ENCODE measurements at places on chromosomes 3 and 15. TPM values are rescaled to one million over a fixed set of nuclear protein-coding genes. Genes with fewer than 3 reads are reported as not detected.

DNA sequence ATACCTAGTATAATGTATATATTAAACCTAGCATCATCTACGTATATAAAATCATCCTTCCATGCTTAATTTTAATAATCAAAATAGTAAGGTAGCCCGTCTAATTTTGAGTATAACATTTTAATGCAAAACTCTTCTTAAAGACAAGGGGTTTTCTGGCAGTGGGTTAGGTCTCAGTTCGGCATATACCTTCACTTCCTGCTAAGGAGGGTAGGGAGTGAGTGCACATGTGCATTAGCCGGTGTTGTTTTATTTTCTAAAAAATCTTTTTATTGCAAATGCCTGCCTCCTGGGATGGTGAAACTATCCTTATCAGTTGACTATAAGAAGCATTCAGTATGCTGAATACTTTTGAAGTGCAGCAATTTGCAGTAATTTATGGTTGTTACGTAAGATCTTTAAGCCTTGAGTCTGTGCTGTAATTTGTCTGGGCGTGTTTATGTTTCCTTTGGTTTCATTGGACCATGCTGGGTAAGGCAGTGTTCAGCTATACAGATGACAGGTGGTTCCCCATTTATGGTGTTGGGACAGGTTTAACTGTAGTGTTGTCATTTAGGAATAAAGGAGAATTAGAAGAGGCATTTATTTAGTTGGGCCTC, 11.7 kb downstream of the ARHGEF26 start:
- DNase-seq = no peak

- no peak for DNase-seq
Measured at GRCh38 chr15:94972314-94972713, 741.0 kb downstream of the MCTP2 start.

- no peak for DNase-seq
Measured at GRCh38 chr3:153783741-153784480, 337.3 kb upstream of the ARHGEF26 start.

DNA sequence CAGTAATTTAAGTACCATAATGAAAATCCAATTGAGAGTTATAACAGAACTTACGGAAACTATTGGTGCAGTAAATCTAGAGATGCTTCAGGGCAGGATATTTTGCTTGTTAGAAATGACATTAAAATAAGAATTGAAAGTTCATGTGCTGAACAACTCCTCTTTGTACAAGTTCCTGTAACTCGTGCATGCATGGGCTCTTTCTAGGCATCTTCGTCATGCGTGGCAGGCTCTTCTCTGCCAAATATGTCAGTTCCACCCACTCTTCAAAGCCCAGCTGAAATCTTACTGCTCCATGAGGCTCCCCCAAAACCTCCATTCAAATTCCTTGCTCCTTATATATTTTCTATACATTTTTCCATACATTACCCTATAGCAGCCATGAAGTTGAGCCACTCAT, 48.7 kb downstream of the FBN1 start:
- DNase-seq = no peak

DNA sequence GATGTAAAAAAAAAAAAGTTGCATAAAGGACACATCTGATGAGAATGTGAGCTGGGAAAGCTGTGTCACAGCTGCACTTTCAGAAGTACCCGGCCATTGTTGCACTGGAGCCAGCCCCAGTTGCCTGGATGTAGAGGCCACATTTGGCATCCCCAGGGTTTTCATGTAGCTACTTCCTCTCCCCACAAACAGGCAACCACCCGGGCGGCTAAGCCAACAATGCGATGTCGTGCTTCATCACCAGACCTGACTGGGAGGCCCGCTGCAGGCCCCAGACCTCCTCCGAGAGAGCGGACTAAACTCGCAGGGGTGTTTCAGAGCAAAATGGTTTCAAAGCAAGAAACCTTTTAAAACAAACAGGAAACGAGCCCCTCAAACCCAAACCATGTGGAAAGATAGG, 142.3 kb downstream of the TMCO5A start:
- DNase-seq = no peak

The ARID3B gene
- 50.3 TPM for polyA plus RNA-seq

The CHRD gene
- 4.3 TPM for polyA plus RNA-seq
